ENCODE measurements at places on chromosomes 3 and 15.

- no peak for DNase-seq
These were observed 96.2 kb downstream of the DUT start for GRCh38 chr15:48427479-48427878.

GRCh38 chr15:77035999-77036471 lies 34.9 kb downstream of the TSPAN3 start:
- no peak for DNase-seq

DNA sequence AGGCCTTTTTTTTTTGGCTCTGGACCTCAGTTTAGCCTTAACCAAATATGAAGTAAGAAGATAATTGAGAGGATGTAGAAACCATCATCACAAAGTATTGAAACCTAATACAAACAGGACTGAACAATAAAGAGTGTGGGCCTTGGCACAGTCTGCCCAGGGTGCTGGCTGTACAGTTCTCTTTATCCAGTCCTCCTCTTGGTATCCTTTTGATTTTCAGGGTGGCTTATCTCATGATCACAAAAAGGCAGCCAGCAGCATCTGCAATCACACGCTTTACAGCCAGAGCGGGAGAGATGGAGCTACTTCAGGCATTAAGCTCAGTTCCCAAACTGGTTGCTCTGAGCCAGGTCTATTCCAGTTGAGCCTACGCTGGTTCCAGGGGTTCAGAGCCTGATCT lies 239.7 kb downstream of the RPLP1 start:
- DNase-seq = no peak

- no peak for DNase-seq
These were observed 30.1 kb upstream of the DUSP7 start for GRCh38 chr3:52086461-52086860.
